ENCODE measurements at places on chromosomes 13 and 19.

- DNase-seq: no peak
These were observed 5.1 kb upstream of the FCGBP start for GRCh38 chr19:39939556-39939955.

DNA sequence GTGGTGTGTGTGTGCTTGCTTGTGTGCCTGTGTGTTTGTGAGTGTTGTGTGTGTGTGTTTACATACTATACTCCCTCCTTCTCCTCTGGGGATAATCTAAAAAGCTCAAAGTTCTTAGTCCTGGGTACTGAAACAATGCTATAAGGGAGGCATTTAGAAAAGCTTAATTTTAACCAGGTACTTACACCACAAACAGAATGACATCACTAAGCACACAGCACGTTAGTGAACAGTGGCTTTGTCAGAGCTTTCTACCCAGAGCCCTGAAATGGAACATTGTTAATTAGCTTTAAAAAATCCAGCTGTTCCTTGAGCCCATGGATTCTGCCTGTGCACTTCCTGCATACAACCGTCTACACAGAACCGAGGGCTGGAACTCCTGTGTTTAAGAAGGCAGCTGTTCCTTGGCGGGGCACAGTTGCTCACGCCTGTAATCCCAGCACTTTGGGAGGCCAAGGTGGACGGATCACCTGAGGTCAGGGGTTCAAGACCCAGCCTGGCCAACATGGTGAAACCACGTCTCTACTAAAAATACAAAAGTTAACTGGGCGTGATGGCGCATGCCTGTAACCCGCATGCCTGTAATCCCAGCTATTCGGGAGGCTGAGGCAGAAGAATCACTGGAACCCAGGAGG is 69.6 kb upstream of the RNF113B start:
- no peak for DNase-seq

- DNase-seq: no peak
These were observed 66.9 kb downstream of the ING1 start for GRCh38 chr13:110780422-110780821.

- DNase-seq: no peak
These were observed 3.8 kb upstream of the LILRA5 start for GRCh38 chr19:54316746-54317107.

- no peak for DNase-seq
These were observed 630.0 kb upstream of the MIR17HG start for GRCh38 chr13:90717451-90717936.

- no peak for DNase-seq
These were observed 81.7 kb downstream of the ZNF429 start for GRCh38 chr19:21587117-21587461.

GRCh38 chr19:17454576-17455071 is 6.1 kb downstream of the NXNL1 start:
- no peak for DNase-seq

DNA sequence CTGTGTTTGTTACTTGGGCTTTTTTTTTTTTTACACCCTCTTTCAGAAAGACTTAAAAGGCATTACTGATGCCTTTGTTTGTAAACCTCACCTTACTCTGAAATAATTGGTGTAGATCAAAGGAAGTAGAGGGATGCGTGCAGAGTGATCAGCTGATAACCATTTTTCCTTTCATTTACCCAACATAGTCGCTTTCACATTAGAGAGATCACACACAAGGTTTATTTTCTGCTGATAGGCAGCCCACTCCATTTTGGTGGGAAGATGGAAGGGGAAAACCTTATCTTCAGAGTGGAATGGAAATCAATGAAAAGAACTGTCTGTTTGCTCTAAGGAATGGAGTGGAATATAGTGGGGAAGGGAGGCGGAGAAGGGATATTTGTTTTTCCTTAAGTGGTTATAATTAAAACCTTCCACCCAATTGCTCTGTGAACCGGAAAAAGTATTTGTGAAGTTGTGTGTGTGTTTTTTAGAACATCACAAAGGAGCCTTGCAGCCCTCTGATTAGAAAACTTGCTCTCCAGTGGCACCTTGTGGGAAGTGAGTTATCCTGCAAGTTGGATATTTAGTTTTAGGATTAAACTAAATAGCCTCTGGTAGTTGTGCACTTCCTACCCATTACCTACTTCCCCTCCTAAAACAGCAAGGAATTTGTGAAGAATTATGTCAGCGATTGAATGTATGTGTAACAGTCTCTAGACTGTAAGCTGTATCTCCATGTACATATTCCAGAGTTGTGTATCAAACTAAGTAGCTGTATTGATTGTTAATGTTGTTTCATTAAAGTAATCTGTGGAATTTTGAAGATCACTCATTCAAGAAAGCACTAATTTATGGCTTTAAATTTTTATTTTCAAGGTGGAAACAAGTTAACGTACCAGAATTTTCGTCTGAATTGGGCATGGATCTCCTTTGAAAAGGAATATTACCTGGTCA is 76.8 kb downstream of the FREM2 start:
- no peak for DNase-seq

- DNase-seq: no peak
These were observed 87.7 kb downstream of the DOCK9 start for GRCh38 chr13:98890186-98890585.

- no peak for DNase-seq
These were observed 20.2 kb downstream of the CEBPA start for GRCh38 chr19:33282036-33282671.

DNA sequence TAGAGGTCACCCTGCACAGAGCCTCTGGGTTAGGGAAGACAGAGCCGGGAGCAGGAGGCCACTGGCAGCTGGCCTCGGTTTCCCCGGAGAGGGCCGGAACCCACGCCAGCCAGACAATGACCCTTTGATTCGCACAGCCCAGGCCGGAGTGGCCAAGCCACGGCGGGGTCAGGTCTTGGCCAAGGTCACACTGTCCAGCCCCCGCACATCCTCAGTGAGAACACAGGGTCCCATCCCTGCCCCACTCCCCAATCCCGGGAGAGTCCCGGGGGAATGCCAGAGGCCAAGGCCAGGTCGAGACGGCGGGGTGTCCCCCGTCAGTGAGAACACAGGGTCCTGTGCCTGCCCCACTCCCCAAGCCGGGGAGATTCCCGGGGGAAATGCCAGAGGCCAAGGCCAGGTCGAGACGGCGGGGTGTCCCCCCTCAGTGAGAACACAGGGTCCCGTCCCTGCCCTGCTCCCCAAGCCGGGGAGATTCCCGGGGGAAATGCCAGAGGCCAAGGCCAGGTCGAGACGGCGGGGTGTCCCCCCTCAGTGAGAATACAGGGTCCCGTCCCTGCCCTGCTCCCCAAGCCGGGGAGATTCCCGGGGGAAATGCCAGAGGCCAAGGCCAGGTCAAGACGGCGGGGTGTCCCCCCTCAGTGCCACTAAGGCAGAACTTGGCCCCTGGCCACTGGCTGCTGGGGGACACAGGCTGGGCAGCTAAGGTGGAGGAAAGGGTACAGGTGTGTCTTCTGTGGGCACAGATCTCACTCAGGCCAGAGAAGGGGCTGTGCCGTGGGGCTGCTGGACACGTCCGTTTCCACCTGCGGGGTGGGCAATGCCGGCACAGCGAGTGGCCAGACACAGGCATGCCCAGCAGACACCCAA is 1.7 kb upstream of the FSTL3 start:
- DNase-seq: no peak

GRCh38 chr19:35404879-35405622 is 34.2 kb downstream of the GPR42 start:
- DNase-seq: no peak

Measured in CD8-positive, alpha-beta T cell (primary cell).